NCI-H774 (cell line): ENCODE measurements at places on chromosomes 7 and 10.

GRCh38 chr7:157832421-157832820, 495.6 kb downstream of the DNAJB6 start:
- DNase-seq, result no peak

GRCh38 chr7:114919587-114919986, 2.3 kb upstream of the MDFIC start:
- DNase-seq, result no peak

- no peak for DNase-seq
Measured at GRCh38 chr7:101243646-101244374, 1.1 kb downstream of the FIS1 start.

- DNase-seq, result no peak
Measured at GRCh38 chr10:25508112-25508815, 333.5 kb downstream of the GPR158 start.

- no peak for DNase-seq
Measured at GRCh38 chr7:57404343-57404966, 45.5 kb upstream of the ZNF716 start.

DNA sequence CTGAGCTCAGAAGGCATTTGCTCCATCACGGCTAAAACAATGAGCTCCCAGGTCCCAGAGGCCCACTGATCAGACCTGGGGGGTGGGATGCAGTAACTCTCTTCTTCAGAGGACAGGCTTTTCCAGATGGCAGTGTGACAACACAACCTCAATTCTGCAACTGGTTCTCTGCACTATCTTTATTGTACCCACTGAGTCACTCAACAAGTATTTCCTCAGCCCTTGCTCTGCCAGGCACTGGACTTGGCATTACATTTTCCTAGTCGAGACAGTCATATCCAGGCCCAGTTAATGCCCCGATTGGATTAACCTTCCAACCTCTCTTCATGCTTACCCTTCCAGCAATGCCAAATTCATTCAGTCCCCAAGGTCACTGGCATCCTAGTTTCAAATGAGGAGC, 72.6 kb downstream of the JAZF1 start:
- DNase-seq, result no peak

DNA sequence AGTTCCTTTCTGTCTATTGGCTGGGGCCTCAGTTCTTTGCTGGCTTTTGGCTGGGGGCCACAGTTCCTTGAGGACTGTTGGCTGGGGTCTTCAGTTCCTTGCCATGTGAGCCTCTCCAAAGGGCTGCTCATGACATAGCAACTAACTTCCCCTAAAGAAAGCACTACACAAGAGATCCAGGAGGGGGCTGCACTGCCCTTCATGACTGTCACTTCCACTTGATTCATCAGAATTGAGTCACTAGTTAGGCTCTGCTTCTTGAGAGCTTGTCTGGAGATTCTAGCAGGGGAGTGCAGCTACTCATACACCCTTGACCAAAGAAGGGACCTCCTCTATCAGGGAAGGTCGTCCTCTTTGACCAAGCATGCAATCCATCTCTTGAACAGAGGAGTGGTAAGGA, 38.0 kb upstream of the MKX start:
- no peak for DNase-seq

DNA sequence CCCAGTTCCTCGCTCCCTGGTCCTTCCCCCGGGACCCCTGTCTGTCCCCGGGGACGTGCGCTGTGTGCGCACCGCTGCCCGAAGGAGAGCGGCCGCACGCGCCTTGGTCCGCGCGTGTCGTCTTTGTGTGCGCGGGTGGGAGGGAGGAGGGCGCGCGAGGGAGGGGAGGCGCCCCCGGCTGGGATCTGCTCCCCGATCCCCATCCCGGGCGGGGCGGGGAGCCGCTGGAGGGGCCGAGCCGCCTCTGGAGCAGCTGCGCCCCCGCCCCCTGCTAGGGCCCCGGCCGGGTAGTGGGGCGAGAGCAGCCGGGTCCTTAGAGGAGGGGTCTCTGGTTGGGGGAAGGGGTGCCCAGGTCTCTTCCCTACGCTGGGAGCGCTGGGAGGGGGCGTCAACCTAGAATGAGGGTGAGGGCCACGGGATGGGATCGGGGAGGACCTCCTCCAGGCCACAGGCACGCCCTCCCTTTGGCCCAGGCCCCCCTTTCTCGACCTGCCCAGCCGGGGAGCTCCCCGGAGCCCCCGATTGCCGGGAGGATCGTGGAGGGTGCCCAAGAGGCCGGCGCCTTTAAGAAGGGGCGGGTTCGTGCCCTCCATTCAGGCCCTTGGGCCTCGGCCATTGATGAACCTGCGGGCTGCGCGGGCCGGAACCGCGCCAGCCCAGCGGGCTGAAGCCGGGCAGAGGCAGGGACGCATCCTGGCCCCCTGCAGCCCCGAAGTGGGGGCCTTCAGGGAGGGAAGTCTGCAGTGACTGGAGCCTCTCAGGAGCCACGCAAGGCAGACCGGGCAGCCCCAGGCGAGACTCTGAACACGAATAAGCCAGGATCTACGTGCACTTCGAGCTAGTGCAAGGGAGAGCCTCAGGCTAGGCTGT, 678 bp downstream of the SH2B2 start:
- peak; percentile 20 for DNase-seq

DNA sequence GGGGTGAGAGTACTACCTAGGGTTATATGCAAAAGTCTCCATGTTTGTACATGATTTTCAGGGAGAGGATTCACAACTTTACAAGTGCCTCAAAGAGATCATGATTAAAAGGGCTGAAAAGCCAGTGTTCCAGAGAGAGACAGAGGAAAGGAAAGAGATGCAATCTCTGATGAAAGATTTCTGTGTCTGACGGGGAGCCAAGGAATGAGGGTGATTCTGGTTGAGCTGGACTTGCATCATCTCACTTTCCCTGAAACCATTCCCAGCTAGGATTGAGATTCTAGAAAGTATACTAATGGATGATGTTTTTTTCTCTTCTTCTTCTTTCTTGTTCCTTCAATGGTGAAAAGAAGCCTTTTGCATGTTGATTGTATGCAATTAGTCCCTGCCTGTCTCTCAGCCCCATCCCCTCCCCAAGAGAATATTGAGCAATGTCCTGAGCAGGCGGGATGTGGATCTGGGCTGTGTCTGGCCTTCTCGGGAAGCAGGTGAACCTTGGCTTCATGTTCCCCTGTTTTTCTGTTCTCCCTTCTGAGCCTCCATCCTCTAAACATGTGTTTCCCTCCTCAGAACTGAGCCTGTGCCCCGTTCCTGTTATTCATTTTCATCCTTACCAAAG, 186.1 kb downstream of the ZNF365 start:
- no peak for DNase-seq

DNA sequence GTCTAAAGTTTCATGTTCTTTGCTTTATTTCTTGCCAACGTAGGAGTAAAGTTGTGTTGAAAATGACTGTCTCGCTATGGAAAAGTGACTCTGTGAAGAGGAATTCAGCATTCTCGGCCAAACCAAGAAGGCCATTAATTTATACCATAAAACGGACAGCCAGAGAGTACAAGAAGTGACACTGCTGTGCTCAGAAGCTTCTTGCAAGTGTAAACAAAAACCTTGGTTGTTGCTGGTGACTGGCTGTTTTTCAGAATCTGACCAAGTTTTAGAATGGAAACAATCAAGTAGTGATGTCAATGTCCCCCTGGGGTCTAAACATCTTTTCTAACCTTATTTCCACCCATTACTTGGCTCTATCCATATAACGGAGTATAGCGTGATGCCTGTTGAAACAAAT, 201.9 kb downstream of the INHBA start:
- no peak for DNase-seq

DNA sequence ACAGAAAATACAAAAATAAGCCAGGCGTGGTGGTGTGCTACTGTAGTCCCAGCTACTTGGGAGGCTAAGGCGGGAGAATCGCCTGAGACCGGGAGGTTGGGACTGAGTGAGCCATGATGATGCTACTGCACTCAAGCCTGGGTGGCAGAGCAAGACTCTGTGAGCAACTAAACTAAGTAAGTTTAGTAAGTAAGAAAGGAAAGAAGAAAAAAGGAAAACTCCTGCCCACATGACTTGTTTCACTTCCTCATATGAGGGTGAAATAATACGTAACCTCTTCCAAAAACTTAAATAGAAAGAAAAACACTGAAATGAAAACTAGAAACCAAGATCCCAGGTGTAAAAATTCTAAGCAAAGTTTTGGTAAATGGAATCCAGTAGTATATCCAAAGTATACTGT, 79.6 kb downstream of the LARP4B start:
- DNase-seq, result no peak

GRCh38 chr7:45306752-45307305, 149.2 kb downstream of the RAMP3 start:
- DNase-seq, result no peak

DNA sequence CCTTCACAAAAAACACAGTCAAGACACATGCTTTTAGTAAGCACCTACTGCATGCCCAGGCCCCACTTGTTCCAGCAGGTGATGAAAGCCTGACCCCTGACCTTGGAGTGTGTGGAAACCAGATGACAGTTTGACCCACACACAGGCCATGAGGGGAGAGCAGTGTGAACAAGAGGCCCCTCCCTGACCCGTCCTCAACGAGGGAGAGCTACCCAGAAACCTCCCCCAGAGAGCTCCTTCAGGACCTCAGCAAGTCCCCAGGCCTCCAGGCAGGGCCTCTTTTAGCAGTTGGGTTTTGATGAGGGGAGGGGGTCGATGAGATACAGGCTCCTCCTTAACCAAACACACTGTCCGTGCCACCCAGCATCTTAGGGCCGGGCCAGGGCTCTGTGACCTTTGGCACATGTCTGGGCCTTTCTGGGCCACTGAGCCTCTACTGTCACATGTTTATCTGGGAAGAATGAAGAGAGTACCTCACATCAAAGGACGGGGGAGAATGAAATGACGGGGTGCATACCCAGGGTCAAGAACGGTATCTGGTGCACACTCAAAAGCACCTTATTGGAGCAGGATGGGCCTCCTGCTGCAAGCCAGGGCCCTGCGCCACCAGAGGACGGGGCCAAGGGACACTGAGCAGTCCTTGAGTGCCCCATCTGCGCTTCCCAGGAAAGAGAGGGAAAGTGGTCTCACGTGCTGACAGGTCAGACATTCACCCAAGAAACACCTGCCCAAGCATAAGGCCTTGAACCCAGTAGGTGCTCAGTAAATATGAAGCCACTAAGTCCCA, 202.6 kb upstream of the ZMIZ1 start:
- no peak for DNase-seq

GRCh38 chr10:102796407-102797176, 40.6 kb downstream of the CYP17A1 start:
- no peak for DNase-seq

GRCh38 chr10:12637649-12638048, 288.3 kb downstream of the CAMK1D start:
- no peak for DNase-seq

GRCh38 chr7:29988424-29989256, 961 bp downstream of the SCRN1 start:
- DNase-seq, result peak; percentile 44

GRCh38 chr10:104646146-104646545, 5.1 kb downstream of the SORCS3 start:
- DNase-seq, result no peak

- DNase-seq, result no peak
Measured at GRCh38 chr10:5449227-5449626, 36.9 kb downstream of the NET1 start.

DNA sequence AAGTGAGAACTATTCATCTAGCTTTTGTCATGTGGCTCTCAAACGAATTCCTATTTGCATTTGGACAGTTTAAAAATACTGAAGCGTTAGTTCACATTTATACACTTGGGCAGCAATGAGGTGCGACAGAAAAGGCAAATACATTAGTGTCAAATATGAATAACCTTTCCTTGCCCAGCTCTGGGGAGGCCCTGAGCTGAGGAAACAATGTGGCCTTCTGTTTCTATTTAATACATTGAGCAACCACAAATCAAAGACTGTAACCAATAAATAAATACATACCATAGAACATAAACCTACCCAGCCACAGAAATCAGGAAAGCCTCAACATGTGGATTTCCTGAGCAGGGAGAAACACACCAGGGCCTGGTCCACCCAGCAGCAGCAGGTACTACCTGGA, 585.2 kb downstream of the PARD3 start:
- peak; percentile 22 for DNase-seq

GRCh38 chr7:36943591-36944435, 219.5 kb upstream of the AOAH start:
- no peak for DNase-seq
